ENCODE measurements at places on chromosomes 16 and 17.

DNA sequence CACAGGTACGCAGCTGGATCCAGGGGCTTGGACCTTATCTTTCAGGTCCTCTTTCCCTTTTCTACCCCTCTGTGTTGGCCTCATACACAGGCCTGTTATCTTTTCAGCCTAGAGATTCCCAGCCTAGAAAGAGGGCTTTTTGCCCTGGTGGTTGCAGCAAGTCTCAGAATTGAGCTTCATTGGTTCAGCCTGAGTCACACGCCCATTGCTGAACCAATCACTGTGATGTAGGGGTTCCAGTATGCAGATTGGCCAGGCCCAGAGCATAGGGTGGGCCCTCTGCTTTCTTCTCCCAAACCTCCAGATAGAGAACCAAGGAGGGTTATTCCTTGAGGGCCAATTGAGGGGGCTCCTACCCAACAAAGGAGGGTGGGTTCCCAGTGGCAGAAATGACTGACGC lies 32.8 kb downstream of the GPT2 start:
- no peak for DNase-seq

DNA sequence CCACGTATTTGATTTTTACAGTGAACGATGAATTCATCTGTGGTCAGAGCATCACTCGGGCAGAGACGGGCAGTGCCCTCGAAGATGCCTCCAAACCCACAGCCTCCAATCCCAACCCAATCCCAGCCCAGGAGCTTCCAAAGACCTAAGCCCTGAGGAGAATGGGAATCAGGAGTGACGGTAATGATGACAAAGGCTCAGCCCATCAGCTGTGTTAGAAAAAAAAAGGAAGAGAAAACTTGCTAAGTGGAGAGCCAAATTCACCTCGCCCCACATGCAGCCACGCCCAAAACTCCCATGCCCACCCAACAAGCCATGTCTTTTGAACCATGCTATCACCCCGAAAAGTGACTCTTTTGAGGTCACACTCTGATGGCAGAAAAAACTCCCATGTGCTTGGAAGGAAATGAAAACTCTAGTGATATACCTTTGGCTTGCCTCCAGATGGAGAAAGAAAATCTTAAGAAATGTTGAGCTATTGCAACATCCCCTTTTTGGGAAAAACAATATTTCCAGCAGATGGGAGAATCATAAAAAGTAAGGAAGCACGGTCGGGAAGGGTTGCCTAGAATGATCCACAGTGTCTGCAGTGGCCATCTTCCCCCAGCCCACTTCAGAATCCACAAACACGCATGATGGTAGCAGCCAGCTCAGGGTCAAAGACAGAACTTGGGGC lies 37.7 kb downstream of the XYLT1 start:
- DNase-seq, result no peak

DNA sequence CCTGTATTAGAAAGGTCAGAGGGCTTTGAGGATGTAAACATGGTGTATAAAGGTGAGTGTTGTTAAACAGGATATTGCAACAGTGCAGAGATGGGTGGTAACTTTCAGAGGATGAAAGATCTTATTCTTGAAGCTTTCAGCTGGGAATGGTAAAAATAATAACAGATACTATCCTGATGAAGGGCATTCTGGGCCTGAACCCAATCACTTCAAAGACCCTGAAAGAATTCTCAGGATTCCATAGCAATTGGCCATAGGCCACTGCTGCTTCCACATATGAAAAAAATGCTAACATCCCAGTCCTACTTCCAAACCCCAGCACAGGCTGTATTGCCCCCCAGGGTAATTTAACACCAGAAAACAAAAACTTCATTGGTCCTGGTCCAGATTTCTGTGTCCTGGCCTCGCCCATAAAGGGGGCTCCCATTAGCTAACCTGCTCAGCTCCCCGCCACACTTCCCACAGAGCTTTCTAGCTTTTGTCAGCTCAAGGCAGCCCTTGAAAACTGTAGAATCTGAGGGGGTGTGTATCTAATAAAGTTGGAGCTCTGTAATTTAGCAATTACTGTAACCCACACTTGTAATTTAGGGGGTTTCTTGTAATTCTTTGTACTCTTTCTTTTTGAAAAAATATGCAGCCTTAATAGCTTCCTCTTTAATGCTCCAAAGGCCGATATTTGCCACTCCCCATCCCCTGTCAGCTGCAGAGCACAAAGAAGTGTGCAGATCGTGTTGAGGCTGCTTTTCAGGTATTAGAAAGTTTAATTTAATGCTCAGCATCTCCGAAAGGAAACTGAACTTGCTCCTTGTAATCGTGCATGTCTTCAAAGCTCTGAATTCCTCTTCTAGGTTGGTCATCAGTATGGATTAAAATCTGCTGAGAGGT lies 371.5 kb downstream of the SEC14L1 start:
- no peak for DNase-seq

DNA sequence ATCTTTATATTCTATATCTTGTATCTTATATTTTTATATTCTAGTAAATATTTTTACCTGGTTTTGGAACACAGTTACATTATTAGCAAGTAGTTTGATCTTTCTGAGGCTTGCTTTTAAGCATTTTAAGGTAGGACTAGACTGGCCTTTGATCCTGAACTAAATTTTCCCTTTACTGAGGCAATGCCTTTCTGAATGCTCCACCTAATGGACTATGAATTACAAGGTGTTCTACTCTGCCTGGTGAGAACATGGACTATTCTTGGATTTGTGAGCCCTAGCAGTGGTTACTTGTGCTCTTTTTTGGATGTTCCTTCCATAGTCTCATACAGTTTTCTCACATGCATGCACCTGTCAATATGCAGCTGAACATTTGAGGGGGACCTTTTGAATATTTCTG lies 32.5 kb upstream of the SMIM36 start:
- no peak for DNase-seq

- DNase-seq, result no peak
These were observed 506.8 kb upstream of the SOX9 start for GRCh38 chr17:71613996-71614395.

Measured in HS-27A (cell line).